ENCODE measurements at places on chromosomes 12 and 14.

DNA sequence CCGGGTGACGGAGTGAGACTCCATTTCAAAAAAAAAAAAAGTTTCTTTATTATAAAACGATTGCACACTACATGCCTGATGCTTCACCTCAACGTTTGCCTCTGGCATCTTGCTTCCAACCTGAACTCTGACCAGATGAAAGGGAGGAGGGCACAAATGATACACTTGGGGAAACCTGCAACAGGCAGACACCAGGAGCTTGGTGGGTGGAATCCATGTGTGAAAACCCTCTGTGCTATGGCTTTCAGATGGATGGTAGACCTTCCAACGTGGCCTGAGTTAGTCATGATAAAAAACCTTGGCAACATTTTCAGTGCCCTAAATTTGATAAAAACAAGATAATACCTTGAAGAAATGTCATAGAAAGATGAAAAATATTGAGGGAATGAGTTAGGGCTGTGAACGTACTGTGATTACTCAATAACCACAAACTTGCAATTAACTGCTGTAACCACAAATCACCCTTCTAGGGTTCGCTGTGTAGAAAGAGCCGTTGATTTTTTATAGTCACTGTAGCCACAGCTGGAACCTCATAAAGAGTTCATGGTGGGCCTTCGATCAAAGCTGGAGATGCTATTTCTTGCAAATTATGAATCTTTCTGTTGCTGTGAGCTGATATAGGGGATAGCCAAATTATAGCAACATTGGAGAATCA is 26.1 kb upstream of the GZMB start:
- no peak for DNase-seq

DNA sequence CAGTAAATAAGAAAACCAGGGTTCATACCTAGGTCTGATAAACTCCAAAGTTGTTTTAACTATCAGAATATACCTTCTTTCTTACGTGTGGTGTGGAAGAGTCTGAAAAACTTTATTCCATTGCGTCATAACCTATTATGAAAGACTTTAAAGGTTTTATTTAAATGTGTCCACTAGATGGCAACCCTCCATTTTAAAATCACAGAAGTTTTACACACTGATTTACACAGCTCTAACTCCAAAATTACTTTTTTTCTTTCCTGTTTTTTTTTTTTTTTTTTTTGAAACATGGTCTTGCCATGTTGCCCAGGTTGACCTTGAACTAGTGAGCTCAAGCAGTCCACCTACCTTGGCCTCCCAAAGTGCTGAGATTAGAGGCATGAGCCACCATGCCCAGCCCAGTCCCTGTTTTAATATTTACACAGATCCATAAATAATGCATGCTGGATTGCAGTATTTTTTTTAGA is 17.3 kb upstream of the TMPRSS12 start:
- peak; percentile 19 for DNase-seq

DNA sequence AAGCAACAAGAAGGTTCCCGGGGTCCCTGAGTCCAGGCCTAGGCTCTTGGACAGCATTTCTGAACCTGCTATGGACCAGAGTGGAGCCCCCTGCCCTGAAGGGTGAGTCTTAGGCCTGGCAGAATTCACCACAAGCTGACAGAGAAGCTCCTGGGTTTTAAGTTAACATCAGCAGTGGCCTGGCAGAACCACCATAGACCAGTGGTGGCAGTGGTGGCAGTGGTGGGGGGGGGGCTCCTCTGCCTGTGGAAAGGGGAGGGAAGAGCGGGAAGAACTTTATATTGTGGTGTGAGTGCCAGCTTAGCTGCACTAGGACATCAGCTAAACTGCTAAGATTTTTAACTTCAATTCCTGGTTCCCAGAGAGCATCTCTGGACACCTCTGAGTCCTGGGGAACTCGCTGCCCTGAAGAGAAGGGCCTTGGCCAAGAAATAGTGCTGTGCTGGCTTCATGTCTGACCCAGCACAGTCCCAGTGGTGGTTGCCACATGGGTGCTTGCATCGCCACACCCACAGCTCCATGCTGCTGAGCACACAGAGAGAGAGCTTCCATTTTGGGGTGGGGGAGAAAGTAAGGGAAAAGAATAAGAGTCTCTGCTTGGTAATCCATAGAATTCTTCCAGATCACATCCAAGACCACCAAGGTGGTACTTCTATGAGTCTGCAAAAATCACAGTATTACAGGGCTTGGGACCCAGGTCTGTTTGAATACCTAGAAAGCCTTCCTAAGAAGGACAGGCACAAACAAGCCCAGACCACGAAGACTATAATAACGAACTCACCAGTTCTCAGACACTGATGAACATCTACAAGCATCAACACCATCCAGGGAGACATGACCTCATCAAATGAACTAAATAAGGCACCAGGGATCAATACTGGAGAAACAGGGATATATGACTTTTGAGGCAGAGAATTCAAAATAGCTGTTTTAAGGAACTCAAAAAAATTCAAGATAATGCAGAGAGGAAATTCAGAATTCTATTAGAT is 20.4 kb upstream of the RNF212B start:
- no peak for DNase-seq

DNA sequence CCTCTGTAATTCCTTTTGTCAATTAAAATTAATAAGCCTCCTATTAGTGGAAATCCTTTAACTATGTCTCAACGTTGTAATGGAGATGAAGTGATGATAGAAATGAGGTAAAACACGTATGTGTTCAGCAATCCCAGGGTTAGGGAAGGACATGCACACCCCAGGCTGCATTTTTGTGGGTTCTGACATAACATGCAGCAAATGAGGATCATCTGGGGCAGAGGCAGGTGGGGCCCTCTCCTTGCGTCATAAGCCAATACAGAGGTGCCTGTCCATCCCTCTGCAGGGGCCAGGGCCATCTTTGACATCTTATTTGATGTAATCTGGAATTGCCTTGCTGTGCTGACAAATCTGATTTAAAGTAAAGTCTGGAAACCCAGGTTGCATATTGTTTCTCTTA is 73.2 kb downstream of the MYRFL start:
- DNase-seq, result no peak

DNA sequence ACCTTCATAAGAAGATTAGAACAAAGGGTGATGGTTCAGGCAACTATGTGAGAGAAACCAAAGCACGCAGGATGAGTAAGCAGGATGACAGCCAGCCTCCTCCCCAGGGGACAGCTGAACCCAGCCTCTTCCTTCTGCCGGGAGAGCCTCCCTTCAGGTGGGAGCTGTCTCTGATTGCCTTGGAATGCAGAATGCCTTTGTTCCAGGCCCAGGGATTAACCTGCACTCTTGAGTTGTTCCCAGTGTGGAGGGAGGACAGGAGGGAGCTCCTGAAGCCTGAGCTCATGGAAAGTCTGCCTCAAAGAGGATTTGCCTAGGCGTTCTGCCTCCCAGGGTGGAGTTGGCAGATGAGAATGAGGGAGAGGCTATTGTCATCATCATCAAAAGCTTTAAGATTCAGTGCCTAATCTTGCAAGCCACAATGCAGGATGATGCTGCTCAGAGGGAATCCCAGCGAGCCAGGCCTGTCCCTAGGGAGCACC is 3.6 kb upstream of the KRT6A start:
- no peak for DNase-seq

DNA sequence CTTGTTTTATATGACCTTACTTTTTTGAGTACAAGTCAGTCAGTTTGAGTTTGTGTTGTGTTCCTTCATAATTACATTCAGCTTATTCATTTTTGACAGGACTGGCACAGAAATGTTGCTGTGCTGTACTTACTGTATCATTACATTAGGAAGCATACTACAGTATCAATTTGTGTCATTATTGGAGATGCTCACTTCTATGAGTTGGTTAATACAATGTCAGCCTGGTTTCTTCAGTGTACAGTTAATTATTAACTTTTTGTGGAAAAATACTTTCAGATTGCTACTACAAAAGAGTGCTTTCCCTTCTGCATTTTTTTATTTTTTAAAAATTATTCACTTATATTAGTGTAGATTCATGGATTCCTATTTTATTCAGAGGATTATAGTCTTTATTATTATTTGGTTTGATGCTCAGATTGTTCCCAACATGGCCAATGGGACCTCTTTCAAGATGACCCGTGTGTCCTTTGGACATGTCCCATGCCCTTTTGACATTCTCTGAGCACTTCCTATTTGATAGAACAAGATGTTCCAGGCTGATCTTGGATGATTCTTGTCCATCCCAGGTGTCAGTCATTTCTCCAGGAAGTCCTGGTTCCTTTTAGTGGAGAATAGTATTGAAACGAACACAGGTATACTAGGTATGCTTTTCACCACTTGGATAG is 66.6 kb downstream of the MON2 start:
- no peak for DNase-seq

GRCh38 chr12:124368421-124369032 is 73.6 kb downstream of the RFLNA start:
- DNase-seq, result no peak

DNA sequence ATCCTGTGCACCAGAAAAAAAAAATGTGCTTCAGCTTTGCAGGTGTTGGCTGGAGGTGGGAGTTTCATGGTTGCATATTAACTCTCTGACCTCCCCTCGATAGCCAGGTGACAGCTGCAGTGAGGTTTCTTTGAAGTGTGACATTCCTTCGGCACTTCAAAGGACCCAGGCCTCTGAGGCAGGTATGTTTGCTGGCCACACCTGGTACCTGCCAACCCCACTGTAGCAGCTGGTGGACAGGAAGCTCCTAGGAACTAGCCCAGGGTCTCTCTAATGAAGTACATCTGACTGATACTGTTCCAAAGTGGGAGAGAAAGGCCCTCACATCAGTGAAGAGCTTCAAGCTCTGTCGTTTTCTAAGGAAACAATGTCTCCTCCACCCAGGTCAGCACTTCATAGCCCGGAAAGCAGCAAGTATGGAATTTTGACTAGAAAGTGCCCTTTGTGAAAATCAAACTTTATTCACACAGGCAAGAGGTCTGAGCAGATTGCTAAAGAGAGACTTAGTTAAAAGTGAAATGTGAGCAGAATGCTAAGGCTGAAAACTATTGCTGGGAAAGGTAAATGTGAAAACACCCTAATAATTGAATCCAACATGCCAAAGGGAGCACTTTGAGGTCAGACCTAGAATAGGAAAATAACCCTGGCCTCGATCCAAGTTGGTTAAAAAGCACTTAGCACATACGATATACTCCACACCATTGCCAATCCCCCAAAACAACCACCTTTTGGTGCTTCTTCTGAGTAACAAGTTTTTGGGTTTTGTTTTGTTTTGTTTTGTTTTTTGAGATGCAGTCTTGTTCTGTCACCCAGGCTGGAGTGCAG is 71.3 kb downstream of the PHLDA1 start:
- no peak for DNase-seq

- DNase-seq, result no peak
These were observed 326.7 kb downstream of the DPF3 start for GRCh38 chr14:72567226-72567625.

DNA sequence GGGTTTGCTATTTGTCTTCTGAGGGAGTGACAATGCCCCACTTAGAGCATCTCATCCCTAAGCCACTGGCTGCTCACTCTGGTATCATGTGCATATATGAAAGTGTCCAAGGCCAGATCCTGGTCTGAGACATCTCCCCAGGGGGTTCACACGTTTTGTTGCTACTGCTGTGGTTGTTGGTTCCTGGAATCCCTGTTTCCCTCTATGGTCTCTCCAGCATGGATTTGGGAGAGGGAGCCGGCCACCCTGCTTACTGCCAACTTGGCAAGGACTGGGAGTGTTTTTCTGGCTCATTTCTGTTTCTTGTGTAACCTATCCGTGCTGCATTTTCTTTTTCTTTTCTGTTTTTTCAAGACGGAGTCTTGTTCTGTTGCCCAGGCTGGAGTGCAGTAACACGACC is 101.3 kb upstream of the MAX start:
- DNase-seq, result no peak

GRCh38 chr14:23478109-23478759 is 8.7 kb downstream of the NGDN start:
- DNase-seq, result peak; percentile 70

DNA sequence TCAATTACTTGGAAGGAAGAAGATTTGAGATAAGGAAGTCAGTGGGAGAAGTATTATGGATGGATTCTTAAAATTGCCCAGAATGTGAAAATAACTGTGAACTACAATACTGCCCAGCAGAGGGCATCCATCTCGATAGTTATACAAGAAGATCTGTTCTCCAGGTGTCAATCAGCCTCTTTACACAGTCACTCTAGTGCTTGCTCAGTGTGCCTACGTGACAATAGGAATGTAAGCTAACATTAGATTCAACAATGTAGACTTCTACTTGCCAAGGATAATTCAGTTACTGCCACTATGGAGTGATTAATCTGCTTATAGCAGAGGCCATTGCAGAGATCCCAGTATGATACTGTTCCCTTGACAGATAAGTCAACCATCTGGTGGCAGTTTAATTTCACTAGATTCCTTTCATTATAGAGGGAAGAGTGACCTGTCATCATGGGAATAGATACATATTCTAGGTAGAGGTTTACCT is 10.6 kb upstream of the MAP4K5 start:
- peak; percentile 65 for DNase-seq

DNA sequence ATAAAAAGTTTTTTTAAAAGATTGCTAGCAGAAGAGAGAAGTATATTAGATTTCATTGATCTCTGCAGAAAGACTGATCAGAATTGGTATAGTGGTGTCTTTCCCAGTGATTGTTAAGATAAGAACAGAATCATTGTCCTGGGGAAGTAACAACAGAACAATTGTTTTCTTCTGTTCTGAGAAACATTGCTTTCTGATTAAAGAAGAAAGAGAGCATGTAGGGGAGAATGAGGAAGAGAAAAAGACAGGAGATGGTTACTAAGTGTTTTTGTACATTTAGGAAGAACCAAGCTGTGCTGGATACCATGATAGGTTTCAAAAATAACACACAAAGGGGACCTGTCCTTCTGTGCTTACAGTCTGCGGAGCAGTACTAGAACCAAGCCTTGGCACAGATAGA is 5.0 kb downstream of the USP30 start:
- no peak for DNase-seq

- DNase-seq, result no peak
These were observed 382.4 kb downstream of the APAF1 start for GRCh38 chr12:99027461-99027860.

GRCh38 chr12:117582135-117582784 is 220.8 kb upstream of the NOS1 start:
- no peak for DNase-seq

- peak; percentile 30 for DNase-seq
These were observed 46.7 kb downstream of the LRRC74A start for GRCh38 chr14:76872796-76873432.

DNA sequence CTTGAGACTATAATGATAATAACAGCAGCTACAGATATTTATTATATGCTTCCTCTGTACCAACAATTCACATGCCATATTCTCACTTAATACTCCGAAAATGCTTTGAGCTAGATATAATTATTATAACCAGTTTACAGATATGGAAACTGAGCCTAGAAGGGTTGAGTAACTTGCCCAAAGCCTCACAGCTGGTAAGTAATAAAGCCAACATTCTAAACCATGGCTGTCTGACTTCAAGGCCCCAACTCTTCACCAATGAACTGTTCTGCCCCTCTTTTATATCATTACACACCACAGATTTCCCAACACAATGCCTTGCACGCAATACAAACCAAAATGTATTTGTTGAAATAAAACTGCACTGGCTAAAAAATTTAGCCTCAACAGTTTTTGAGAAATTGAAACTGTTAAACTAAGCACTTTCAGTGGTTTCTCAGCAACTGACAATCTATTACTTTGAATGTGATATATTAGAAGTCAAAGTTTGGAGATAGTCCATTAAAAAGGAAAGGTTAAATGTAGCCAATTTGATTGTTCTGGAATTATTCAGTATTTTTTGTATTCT is 222.5 kb upstream of the ARHGAP5 start:
- no peak for DNase-seq

All from NCI-H1092 treated with DMSO at 0.1 percent for 48 hours (cell line).